ENCODE measurements at places on chromosomes 16 and 17. TPM values are rescaled to one million over a fixed set of nuclear protein-coding genes. Genes with fewer than 3 reads are reported as not detected.
A peak's percentile ranks its signal among the peaks of the same experiment; 100 is the strongest.

MYH8 gene
- not detected for total RNA-seq

GRCh38 chr16:1354815-1355540 lies 3.2 kb downstream of the GNPTG start:
- H3K4me3 ChIP-seq: no peak overlapping the region
- H3K4me1 ChIP-seq: peaks cover 11% of the 10 kb centered on the region
- H3K27ac ChIP-seq: no peak overlapping the region
- no peaks in the 10 kb centered on the region for H3K36me3 ChIP-seq
- no peaks in the 10 kb centered on the region for H3K27me3 ChIP-seq

DNA sequence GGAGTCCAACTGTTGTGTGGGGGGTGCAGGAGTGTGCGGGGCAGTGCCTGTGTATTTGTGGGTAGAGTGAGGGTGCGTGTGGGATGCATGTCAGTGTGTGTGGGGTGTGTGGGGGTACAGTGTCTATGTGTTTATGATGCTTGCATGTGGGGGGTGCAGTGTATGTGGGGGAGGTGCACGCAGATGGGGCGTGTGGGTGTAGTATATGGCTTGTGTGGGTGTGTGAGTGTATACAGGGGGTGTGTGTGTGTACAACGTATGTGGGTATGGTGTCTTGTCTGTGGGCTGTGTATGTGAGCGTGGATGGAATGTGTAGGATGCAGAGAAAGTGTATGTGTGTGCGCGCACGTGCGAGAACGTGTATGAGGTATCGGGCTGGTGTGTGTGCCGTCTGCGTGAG lies 160.4 kb downstream of the ZFHX3 start:
- no peak overlapping the region for H3K4me3 ChIP-seq
- H3K27me3 ChIP-seq: no peaks in the 10 kb centered on the region
- DNase-seq: no peak
- H3K4me1 ChIP-seq: peaks cover 14% of the 10 kb centered on the region

GRCh38 chr16:88192601-88193000 lies 190.2 kb upstream of the ZNF469 start:
- no peaks in the 10 kb centered on the region for H3K36me3 ChIP-seq
- H3K4me1 ChIP-seq: no peaks in the 10 kb centered on the region
- DNase-seq: no peak

DNA sequence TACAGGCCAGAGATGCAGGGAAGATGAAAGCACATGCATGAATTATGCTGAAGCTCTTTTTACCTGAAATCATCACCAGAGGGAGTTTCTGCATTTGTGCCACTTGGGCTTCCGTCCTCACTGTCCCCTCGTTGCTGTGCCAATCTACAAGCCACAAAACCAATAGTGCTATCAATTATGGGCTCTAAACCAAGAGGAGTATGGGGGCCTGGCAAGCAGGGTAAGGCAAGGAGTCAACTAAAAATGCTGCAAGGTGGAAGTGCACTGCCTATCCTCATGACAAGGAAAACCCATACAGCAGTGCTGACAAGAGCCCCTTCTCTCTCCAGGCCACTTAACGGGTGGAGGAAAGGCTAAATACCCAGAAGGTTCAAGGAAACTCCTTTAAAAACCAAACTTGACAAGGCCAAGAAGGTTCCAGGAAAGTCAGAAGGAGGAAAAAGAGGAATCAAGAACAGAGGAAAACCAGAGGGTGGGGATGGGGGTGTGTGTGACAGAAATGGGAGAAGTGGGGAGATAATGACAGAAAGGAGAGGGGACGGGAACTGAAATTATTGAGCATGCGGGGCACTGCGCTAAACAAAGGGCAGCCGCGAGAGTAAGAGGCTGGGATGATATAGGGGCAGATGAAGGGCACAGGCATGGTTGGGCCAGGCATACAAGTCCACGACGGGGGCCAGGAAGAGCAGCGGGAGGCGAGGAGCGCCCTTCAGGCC lies 674 bp downstream of the C17orf75 start:
- DNase-seq: no peak
- H3K27me3 ChIP-seq: no peaks in the 10 kb centered on the region
- H3K4me1 ChIP-seq: peaks cover 17% of the 10 kb centered on the region
- H3K36me3 ChIP-seq: peaks cover 17% of the 10 kb centered on the region

DNA sequence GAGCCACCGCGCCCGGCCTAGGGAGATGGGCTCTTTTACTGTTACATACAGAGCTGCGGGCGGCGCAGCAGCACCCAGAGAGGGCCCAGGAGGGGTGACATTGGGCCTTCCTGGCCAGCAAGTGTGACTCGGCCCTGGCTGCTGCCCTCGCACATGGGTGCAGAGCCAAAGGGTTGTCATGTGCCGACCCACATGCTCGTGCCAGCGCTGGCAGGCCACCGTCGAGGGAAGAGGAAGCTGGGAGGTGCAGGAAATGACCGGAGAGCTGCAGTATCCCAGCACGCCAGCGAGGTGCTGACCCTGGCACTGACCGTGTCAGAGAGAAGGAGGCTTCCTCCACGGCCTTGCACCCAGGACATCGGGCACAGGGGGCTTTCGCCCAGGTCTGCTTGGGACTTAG lies 8.0 kb downstream of the ENDOV start:
- H3K36me3 ChIP-seq: peaks cover 11% of the 10 kb centered on the region
- DNase-seq: peak; percentile 27
- H3K27ac ChIP-seq: peak overlapping the region; percentile 26
- H3K27me3 ChIP-seq: no peaks in the 10 kb centered on the region
- H3K4me1 ChIP-seq: peaks cover 13% of the 10 kb centered on the region
- no peak overlapping the region for H3K4me3 ChIP-seq

DNA sequence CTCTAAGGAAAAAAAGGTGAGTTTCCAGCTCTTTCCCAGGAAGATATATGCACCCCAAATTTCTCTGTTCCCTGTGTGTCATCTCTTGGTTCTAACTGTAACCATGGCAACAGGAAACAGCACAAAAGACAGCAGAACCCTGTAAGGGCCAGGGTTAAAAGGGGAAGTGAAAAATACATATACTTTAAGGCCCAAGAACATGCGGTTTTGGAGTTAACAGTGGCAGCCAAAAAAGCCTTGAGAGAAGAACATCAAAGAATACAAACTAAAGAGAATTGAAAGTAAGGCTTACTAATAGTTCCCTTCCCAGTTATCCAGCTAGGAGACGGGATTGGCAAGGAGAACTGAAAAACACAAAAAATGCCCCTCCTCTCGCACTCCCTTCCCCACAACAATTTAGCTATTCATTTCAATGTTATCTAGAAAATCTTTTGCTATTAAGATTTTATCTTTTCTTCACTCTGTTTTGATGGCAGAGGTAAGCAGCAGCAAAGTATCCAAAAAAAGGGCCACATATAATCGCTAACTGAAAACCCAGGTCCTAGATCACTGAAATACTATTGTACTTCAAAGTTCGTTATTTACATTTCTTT lies 1.5 kb downstream of the SPOP start:
- no peak overlapping the region for H3K4me3 ChIP-seq
- peak overlapping the region; percentile 98 for H3K27ac ChIP-seq
- DNase-seq: no peak

NPIPB6 gene
- 0.63 TPM for total RNA-seq

HOXB1 gene
- not detected for total RNA-seq

DNA sequence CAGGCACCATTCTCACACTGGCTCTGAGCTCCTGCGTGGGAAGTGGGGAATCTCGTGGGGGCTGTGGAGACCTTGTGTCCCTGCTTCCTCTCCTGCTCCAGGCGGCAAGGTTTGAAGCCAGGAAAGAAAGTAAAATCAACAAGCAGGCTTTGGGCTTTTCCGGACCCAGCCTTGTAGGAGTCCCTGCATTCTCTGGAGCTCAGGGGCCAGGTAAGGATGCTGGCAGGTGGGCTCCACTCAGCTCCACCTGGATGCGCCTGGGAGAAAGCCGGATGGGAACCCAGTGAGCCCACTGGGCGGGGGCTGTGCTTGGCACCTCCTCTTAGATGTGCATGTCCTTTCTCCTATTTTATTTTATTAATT lies 362.5 kb downstream of the SEC14L1 start:
- no peaks in the 10 kb centered on the region for H3K36me3 ChIP-seq
- H3K27ac ChIP-seq: no peak overlapping the region
- no peaks in the 10 kb centered on the region for H3K4me1 ChIP-seq
- H3K4me3 ChIP-seq: no peak overlapping the region

ZNF423 gene
- 8.4 TPM for total RNA-seq

DNA sequence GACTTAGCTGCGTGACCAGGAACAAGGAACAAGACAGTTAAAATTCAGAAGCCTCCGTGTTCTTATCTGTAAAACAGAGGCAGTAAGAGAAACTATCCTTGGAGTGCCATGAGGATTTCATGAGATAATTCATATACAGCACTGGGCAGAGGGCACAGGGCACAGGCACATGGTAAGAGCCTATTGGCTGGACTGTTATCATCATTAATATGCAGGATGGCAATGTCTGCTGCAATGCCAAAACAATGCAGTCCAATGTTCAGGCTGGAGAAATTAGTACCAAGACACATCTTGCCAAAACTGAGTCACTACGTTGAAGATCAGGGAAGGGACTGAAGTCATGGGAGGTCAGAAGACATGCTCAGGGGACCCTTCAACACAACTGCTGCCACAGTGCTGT lies 13.6 kb downstream of the CDRT4 start:
- H3K27ac ChIP-seq: no peak overlapping the region
- H3K27me3 ChIP-seq: no peaks in the 10 kb centered on the region
- H3K4me1 ChIP-seq: peaks cover 4% of the 10 kb centered on the region
- DNase-seq: no peak

CDH1 gene
- total RNA-seq: not detected

DNA sequence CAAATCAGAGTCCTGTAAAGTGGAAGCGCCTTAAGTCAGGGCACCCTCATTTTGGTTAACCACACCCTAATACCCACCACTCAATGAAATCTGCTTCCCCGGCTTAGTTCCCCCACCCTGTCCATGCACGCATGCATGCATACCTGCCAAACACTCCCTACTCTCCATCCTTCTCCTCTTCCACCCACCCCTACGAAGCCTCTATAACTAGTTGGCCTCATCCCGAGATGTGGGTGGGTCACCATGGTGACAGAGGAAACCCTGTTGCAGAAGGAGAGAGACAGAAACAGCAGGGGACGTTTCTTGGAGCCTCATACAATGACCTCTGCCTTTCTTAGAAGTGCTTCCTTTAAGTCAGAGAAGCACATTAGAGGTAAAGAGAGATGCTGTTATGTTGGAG lies 46.8 kb upstream of the DNAH9 start:
- H3K4me1 ChIP-seq: no peaks in the 10 kb centered on the region
- H3K27me3 ChIP-seq: peaks cover 6% of the 10 kb centered on the region
- H3K27ac ChIP-seq: no peak overlapping the region
- no peak overlapping the region for H3K4me3 ChIP-seq

- no peak overlapping the region for H3K27ac ChIP-seq
- no peaks in the 10 kb centered on the region for H3K4me1 ChIP-seq
- no peak overlapping the region for H3K4me3 ChIP-seq
- no peaks in the 10 kb centered on the region for H3K36me3 ChIP-seq
- peaks cover 17% of the 10 kb centered on the region for H3K27me3 ChIP-seq
- DNase-seq: no peak
Observed at GRCh38 chr16:26605626-26606271, 461.0 kb upstream of the C16orf82 start.

DNA sequence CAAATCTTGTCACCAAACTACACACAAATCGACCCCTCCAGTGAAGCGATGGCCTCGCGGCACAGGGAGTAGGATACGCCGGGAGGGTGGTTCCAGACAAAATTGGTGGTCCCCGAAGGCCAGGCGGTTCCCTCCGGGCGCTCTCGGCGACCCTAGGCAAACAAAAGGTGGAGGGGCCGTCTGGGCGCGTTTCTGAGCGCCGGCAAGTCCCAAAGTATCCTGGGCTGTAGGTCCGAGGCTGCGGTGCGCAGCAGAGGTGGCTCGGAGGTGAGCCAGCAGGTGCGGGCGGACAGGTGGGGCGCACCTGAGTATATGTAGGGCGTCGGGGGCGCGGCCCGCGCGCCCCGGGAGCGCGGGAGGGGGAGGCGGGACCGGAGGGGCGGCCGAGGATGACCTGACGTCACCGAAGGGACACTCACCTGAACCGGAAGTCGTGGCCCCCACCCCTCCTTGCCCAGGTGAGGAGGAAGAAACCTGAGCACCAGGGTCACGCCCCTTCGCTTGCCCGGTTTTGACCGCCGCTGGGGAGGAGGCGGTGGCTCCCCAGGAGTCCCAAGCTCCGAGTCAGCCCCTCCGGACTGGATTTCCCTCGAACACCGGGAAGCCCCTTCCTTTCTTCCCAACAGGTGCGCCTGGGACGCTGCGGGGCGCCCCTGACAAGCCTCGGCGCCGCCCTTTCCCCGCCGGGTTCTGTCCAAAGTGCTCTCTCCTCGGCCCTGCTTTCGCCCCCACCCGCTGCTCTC lies at the start of gene CLDN7:
CLDN7 (minus strand) TSS at position 287 of the 743 bp plus-strand sequence. CDS start 435 bp downstream, outside the sequence.
- H3K4me1 ChIP-seq: peaks cover 7% of the 10 kb centered on the region
- H3K36me3 ChIP-seq: no peaks in the 10 kb centered on the region
- no peak within 1 kb of the TSS for H3K27ac ChIP-seq
- H3K27me3 ChIP-seq: peaks cover 51% of the 10 kb centered on the region

DNA sequence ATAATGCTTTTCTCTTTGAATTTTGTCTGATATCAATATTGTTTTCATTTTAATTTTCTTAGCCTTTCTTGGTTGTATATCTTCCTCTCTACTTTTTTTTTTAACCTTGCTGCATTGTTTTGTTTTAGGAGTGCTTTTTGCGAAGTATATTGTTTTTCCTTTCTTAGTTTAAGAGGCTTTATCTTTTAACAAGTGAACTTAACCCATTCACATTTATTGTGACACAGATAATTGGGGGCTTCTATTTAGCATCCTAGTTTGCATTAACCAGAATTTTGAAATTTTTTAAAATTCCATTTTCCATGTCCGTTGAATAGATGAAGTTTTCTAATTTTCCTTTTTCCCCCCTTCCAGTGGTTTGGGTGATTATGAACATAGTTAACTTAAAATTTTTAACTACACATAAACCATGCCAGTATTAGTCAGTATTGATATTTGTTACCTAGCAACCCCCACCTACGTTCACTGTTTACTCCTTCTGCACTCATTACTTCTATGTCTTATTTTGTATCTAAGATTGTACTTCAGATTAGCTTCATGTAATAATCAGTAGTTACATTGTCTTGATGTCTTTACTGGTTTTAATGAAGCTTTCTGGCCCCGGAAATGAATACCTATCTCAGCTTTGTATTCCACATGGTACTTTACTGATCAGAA lies 44.4 kb downstream of the TNRC6A start:
- H3K27me3 ChIP-seq: no peaks in the 10 kb centered on the region
- peaks cover 44% of the 10 kb centered on the region for H3K4me1 ChIP-seq
- H3K4me3 ChIP-seq: no peak overlapping the region

DNA sequence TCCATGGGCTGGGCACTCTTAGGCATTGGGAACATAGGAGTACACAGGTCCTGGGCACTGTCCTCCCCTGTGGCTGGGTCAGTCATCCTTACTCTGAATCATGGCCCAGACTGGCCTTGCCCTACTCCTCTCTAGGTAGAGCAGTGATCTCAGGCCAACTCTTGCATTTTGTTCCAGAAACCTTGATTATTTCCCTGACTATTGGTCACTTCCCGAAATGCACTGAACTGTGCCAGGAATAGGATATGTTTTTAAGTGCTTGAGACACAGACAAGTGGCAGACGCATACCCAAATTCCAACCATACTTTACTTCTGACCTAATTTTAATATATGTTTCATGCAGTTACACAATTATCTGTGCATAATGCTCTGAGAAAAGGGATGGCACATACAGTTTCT lies 10.3 kb downstream of the KRABD2 start:
- H3K4me3 ChIP-seq: no peak overlapping the region
- H3K4me1 ChIP-seq: peaks cover 38% of the 10 kb centered on the region
- peak overlapping the region; percentile 88 for H3K27ac ChIP-seq
- H3K27me3 ChIP-seq: no peaks in the 10 kb centered on the region
- DNase-seq: no peak
- peaks cover 50% of the 10 kb centered on the region for H3K36me3 ChIP-seq
